ENCODE measurements at places on chromosomes 1 and 21. TPM values are rescaled to one million over a fixed set of nuclear protein-coding genes. Genes with fewer than 3 reads are reported as not detected.

GRCh38 chr1:18793164-18793563 is 66.3 kb downstream of the TAS1R2 start:
- DNase-seq: no peak

- no peak for DNase-seq
Observed at GRCh38 chr1:220344745-220345144, 72.5 kb upstream of the RAB3GAP2 start.

DNA sequence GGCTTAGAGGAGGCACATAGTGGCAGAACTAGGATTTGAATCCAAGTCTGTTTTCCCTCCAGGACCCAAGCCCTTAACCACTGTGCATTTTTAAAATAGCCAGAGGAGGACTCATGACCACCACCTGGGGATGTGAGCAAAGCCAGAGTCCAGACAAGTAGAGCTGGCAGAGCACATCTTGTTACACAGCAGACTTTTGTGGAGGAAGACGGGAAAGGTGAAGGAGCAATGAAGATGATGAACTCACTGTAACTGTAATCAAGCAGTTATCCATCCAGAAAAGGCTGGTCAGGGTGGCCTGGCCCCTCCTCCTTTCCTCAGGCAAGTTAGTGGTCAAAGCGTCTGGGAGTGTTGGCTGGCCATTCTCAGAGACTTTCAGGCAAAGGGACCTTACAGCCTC is 50.9 kb downstream of the SLC44A3 start:
- DNase-seq: no peak

DNA sequence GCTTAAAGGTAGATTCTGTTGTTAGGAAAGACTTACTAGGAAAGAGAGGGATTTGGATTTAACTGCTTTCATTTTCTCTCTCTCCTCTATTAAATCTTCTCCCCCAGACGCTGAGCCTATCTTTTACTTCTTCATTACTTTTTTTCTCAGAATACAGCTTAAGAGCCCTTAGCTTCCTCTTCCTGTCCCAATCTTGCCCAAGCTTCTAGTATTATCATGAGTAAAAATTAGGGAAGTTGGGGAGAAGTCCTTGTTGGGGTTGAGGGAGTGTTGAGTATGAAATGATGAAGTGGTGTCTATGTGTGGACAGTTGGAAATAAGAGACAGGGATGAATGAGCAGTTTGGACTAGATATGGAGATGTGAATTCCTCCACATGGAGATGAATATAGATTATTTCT is 35.0 kb downstream of the ACP6 start:
- no peak for DNase-seq

DNA sequence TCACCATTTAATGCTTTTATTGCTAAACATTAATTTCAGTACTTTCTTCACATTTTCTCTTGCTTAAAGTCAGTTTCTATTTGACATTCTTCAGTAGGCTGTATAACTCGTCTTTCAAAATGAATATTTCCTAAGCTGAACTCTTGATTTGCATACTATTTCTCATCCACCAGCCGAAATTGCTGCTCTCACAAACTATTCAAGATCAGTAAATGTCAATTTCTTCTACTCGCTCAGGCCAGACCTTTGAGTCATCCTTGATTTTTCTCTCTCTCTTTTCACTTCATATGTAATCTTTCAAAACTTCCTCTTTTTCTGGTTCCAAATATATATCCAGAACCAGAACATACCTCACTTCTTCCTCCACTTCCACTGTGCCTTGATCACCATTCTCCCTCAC is 990.0 kb downstream of the KCNT2 start:
- no peak for DNase-seq

DNA sequence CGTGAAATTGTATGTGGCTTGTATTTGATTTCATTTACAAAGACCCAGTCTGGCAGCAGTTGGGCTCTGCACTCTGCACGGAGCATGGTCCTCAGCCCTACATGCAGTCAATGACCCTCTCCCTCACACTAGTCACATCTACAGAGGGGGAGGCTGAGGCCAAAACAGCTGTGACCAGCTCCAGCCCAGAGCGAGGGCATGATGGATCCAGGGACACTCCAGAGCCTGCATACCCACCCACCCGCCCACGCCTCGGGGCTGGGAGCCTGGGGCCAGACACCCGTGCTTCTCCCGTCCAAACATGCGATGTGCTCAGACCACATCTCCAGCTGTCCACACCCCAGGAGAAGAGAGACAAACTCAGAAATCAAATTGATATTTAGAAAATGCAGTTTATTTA is 14.0 kb upstream of the PRDM16 start:
- DNase-seq: peak; percentile 31

Gene SIPA1L2
- 46.9 TPM for total RNA-seq

Gene RSPO1
- total RNA-seq: 8.9 TPM

Gene DIRAS3
- total RNA-seq: 12.9 TPM

Data from breast epithelium (tissue), 4 donors.